Activated CD8-positive, alpha-beta memory T cell treated with anti-CD3 and anti-CD28 coated beads for 4 hours (primary cell): ENCODE measurements at places on chromosomes 6 and 20.

DNA sequence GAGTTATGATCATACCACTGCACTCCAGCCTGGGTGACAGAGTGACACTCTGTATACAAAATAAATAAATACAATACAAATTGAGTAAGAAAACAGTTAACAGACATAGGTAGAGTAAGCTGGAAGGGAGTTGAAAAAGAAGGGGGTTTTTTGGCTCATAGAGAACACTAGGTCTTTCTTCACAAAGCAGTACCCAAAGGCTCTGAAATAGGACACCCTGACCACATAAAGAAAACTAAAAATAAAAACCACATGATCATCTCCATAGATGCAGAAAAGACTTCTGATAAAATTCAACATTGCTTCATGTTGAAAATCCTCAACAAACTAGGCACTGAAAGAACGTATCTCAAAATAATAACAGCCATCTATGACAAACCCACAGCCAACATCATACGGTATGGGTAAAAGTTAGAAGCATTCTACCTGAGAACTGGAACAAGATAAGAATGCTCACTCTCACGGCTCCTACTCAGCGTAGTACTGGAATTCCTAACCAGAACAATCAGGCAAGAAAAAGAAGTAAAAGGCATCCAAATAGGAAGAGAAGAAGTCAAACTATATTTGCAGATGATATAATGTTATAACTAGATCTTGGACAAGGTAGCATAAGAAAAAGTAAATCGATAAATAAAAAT is 48.6 kb downstream of the TOMM6 start:
- DNase-seq = no peak

DNA sequence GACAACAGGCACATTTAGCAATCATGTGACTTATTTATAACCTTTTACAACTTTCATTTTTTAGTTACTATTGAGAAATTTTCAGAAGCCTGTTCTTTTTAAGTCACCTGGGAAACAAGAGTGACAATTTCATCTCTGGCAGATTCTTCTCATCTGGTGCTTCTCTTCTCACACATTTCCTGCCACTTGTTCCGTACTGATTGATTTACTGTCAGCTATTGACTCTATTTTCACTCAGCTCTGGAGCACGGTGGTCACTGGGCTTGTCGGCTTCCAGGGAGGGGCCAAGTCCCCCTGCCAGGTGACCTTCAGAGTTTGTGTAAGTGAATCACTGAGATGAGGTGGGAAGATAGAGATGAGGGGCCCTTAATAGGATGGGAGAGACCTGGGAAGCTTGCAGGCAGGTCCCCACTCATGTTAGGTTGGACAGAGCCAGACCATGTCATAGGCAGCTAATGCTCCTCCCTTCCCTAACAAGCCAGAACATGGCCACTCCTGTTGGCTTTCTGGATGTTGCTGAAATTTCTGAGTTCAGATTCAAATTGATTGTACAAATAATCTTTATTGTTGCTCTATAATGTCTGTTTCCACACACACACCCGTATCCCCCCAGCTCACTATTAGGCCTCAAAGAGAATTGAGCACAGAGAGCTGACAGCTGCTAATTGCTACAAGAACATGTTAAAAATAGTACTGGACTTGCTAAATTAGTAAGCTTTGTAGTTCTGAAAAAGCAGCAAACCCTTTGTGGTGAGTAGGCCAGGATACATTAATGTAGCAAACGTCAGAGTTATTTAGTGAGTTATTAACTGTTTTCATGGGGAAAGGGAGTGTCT is 13.3 kb downstream of the DUSP22 start:
- no peak for DNase-seq

- DNase-seq = no peak
These were observed 85.5 kb upstream of the PMEPA1 start for GRCh38 chr20:57795342-57795697.

- no peak for DNase-seq
These were observed 80.7 kb downstream of the TFAP2B start for GRCh38 chr6:50899306-50899870.

DNA sequence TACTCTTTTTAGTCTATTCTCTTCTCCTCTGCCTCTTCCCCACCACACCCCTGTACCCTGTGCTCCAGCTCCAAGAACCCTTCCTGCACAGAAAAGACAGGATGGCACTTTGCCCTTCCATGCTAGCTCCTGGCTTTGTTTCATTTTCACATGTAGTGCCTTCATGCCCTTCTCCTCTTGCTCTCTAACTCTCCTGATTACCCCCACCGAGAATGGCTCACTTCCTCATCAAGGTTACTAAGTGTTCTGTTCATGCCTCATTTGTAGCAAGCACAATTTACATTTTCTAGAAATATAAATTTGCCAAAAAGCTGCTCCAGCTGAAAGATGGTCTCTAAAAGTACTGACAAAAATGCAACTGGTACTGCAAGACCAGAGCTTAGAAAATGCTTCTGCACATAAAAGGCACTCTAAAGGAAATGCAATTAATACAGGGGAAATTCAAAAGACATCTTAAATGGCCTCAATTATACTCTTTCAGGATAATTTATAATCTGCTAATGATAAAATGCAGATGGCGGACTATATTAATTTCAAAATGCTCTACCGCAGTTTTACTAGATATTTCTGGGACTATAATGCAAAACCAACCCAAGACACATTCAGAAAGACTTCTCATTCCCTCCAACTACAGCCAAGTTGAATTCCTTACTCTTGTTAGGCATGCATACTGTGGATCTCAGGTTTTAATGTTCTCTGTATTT is 570.2 kb downstream of the PRKN start:
- no peak for DNase-seq

- DNase-seq = no peak
These were observed 78.4 kb upstream of the FBXL4 start for GRCh38 chr6:99026135-99026534.

DNA sequence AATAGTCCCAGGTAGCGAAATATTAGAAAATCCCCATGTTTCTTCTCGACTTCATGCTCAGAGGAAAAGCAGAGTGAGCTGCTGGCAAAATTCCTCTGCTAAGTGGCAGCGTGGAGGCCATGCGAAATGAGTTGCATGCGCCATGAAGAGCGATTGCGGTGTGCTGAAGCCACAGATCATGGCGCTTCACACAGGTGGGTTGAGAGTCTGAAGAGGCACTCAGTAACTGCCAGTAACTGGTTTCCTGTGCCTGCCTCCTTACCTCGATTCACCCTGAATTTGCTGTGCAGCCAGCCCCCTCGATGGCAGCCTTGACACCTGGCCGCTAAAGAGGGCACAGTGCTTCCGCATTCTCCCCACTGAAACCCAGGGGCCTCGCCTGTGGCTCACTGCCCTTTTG is 301.5 kb downstream of the NRN1 start:
- DNase-seq = no peak

DNA sequence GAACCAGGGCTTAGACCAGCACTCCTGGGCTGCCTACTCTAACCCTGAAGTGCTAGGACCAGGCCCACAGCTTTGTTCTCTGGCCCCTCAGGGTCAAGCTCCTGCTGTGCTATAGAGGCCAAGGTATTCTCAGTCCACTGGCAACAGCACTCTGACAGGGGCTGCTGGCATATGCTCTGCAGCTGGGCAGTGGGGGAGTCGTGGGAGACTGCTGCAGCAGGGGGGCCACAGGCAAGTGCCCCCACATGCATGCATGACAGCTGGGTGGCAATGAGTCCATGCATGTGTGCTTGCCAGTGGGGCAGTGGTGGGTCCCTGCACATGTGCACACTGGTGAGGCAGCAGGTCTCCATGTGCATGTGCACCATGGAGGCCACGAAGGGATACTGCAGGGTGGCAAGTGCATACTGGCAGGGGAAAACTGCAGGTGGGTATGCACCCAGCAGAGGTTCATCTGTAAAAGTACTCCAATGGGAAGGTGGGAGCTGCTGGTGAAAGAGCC is 364.9 kb upstream of the IRAK1BP1 start:
- DNase-seq = no peak

DNA sequence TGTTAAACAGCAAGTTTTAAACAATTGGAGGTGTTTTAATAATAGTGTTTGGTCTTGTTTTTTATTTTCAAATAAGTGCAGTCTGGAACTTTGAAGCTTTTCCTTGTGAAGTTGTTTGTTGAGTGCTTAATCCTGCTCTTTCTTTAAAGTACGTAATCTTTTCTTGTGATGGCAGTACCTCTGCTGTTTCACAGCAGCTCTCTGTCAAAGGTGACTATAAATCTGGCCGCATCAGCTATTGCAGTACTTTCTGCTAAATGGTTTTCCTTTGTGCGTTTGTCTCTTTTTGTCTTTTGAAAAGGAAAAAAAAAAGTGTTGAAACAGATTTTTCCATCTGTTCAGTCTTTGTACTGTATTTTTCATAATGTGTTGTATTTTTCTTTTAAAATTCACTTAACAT is 12.7 kb downstream of the STXBP5 start:
- DNase-seq = no peak

DNA sequence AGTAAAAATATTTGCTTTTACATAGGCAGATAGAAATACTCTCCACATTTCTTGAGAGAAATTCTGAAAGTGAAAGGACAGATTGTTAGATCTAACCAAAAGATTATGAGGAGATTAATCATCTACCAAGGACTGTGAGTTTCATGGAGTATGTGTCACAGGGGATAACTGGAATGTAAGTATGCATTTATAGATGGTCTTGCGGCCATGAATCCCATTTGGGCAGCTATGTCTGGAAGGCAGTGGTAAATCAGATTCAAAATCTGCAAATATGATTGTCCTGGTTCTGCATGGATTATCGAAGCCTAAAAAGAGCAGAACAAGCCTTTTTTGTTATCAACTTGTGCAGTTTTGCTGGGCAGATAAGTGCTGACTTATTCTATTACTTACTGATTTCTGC is 293.8 kb downstream of the RFPL4B start:
- DNase-seq = no peak

GRCh38 chr6:145895802-145896201 is 68.4 kb downstream of the SHPRH start:
- no peak for DNase-seq

DNA sequence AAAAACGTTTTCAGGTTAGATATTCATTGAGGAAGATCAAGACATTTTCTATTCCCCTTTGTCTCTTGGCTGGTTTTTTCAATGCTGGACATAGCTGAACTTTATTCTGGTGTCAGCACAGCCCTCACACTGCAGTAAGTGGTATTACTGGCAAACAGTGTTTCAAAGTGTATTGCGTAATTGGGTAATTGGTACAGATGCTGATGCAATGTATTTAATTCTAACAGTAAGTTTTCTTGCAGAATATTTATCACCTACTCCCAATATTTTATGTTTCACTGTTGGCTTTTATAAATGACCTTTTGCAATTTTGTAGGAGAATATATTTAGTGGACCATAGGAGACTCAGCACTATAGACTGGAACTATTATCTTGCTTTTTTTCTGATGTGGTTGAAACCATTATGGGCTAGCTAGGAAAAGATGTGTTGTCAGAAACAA is 287.6 kb upstream of the SOX4 start:
- DNase-seq = no peak

- no peak for DNase-seq
These were observed 1.8 kb upstream of the NDUFAF4 start for GRCh38 chr6:96899451-96899998.

GRCh38 chr6:34213772-34214171 is 22.9 kb upstream of the HMGA1 start:
- DNase-seq = no peak

DNA sequence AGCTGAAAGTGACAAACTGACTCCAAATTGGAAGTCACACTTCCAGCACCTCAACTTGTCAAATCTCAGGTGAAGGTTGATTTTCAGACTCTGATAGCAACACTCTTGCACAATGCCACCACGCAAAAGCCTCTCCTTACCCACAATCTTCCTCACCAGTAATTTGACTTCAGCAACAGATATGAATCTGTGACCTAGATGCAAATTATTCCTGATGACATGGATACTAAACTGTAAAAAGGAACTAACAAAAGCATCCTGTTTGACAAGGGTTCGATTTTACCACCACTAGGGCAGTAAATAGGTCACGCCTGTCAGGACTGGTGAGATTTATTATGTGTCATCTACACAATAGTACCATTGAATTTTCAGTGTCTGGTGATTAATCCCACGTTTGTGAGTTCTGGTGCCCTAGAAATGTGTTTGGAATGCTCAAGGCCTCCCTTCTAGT is 134.4 kb upstream of the COL21A1 start:
- DNase-seq = no peak

GRCh38 chr6:56549014-56549413 is 93.7 kb downstream of the DST start:
- no peak for DNase-seq

- no peak for DNase-seq
These were observed 60.9 kb upstream of the PRL start for GRCh38 chr6:22357724-22358189.

DNA sequence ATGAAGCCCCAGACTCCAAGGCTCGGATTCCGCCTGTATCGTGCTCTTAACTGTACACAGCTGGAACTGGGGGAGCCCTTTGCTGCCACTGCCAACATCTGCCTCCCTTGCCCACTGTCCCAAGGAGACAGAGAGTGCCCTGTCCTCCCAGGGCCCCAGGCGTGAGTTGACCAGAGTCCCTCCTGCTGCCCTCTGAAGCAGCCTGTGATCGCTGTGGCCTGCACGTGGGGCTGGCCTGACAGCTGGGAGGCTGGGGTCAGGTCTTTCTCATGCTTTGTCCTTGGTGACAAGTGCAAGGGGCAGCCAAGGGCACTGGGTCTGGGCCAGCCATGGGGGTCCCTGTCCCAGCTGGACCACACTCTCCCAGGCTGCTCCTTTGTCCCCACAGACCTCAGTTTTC is 44.3 kb downstream of the KIAA1755 start:
- no peak for DNase-seq

DNA sequence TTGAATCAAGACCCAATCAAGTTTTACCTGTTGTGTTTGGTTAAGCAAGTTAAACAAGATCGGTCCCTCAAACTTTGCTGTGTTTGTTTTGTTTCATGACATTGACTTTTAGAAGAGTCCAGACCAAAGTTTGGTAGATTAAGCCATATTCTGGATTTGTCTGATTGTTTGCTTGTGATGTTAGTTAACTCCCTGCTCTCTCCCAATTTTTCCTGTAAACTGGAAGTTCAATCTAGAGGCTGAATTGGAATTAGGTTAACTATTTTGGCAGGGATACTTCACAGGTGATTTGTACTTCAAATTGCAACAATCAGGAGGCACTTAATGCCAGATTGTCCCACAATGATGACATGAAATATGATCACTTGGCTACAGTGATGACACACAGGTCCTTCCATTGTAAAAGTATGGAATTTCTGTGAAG is 13.6 kb upstream of the SH3BGRL2 start:
- no peak for DNase-seq

DNA sequence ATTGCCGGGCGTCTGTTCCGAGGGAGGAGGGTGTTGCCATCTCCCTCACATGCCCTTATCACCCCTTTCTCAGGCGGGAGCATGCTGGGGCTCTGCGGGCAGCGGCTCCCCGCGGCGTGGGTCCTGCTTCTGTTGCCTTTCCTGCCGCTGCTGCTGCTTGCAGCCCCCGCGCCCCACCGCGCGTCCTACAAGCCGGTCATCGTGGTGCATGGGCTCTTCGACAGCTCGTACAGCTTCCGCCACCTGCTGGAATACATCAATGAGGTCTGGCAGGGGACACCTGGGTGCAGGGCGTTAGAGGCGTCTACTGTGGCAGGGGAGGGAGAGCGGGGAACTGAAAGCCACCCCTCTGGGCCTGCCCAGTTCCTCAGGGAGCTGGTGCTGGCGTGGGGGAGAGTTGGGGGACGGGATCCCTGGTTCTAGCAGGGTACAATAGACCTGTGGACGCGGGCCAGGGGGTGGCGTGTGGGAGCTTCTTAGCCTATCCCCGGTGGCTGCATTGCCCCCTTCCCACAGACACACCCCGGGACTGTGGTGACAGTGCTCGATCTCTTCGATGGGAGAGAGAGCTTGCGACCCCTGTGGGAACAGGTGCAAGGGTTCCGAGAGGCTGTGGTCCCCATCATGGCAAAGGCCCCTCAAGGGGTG is 697 bp downstream of the PPT2 start:
- DNase-seq = peak; percentile 37

- DNase-seq = no peak
These were observed 90.4 kb downstream of the CARMIL1 start for GRCh38 chr6:25369433-25370177.
